ENCODE measurements at places on chromosomes 7 and 10. TPM values are rescaled to one million over a fixed set of nuclear protein-coding genes. Genes with fewer than 3 reads are reported as not detected.

- H3K4me3 ChIP-seq = no peak overlapping the region
- no peak overlapping the region for H3K27ac ChIP-seq
- H3K27me3 ChIP-seq = no peaks in the 10 kb centered on the region
- H3K36me3 ChIP-seq = no peaks in the 10 kb centered on the region
- no peaks in the 10 kb centered on the region for H3K4me1 ChIP-seq
These were observed 23.8 kb upstream of the STARD3NL start for GRCh38 chr7:38154278-38154677.

DNA sequence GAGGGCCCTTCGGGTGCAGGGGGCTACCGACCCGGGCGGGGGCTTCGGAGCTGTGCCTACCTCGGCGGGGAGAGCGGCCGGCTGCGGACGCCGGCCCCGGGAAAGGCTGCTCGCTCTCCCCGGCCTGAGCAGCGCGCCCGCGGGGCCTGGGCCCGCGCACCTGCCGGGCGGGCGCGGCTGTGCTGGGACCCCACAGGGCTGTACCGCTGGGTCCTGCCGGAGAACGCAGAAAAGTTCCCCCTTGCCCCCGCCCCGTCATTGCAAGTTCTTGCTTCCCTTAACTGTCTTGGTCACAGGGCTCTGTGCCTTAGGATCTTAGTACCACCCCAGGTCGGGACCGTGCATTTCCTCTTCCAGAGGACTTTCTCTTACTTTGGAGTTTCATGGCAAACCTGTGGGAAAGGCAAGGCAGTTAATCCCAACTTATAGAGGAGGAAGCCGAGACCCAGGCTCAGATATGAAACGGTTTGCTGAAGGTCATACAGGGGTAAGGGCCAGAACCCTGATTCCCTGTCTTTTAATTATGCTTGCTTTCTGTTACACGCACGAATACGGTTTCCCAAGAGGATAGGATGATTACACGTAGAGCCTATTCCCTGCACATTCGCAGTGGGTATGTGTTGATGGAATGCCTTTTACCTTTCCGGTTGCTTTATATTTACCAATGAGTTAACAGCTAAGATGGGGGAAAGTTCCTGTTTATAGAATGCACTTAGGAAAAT is 652 bp downstream of the PCGF5 start:
- peak; percentile 15 for DNase-seq
- H3K4me1 ChIP-seq = no peaks in the 10 kb centered on the region
- H3K27me3 ChIP-seq = no peaks in the 10 kb centered on the region
- H3K4me3 ChIP-seq = peak overlapping the region; percentile 89
- H3K36me3 ChIP-seq = no peaks in the 10 kb centered on the region
- peak overlapping the region; percentile 94 for H3K27ac ChIP-seq

EGFR gene
- 112 TPM for total RNA-seq

ZNF746 gene
- 21.0 TPM for total RNA-seq

- no peak for DNase-seq
- no peaks in the 10 kb centered on the region for H3K27me3 ChIP-seq
- no peak overlapping the region for H3K27ac ChIP-seq
- H3K4me1 ChIP-seq = no peaks in the 10 kb centered on the region
- no peak overlapping the region for H3K4me3 ChIP-seq
These were observed 56.4 kb upstream of the FAM20C start for GRCh38 chr7:135731-136645.

DNA sequence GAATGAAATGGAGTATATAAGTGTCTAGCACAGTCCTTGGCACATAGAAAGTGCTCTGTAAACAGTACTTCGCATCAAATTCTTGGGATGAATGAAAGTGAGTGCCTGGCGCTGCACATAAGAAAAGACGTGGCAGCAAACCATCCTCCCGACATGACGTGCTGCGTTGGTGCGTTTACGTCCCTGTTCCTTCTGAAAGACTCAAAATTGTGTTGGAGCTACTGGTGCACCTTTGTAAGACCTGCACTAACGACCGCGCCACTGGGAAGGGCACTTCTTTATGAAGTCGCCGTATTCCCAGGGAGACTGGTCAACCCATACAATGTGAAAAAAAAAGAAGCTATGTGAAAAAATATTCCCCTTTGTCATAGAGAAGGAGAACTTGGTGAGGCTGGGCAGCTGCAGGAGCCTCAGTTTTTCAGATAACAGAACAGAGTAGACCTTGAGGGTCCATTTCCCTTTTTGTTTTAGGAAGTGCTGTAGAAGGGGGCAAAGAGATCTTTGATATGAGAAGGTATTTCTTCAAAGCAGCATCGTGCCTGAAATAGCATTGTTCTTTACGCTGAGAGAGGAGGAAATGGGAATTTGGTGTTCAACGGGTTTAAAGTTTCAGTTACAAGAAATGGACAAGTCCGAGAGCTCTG is 91.7 kb downstream of the PTPRE start:
- DNase-seq = no peak
- no peaks in the 10 kb centered on the region for H3K4me1 ChIP-seq
- peaks cover 2% of the 10 kb centered on the region for H3K27me3 ChIP-seq
- H3K36me3 ChIP-seq = no peaks in the 10 kb centered on the region
- H3K4me3 ChIP-seq = no peak overlapping the region

IRF5 gene
- total RNA-seq = 6.0 TPM

DNA sequence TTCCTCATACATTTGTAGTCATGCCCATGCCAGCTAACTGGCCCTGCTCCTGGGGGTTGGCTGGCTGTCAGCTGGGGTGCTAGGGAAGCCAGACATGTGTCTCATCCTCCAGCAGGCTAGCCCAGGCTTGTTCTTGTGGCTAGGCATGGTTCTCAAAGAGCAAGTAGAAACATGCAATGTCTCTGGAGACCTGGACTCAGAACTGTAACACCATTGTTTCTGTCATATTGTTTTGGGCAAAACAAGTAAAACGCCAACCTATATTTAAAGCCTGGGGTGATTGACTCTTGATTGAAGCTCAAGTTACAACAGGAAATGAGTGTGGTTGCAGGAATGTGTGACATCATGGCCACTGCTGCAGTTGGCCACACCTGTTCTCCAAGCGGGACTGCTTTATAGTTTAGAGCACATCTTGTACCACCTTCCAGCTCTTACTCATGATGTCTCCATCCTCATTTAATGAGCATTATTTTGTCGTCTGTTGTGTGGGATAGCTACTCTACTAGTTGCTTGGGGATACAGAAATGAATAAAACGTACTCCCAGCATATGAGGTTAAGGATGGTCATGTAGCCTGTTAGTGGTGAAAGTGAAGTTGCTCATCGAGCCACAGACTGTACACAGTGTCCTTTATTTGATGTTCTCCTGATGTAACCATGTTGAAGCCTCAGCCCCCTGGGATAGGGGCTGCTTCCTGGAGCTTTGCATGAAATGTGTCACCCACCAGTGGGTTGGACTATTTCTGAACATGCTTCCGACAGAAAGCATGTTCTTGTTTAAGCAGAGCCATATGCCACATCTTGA is 168.4 kb downstream of the SORCS3 start:
- H3K27ac ChIP-seq = no peak overlapping the region
- H3K36me3 ChIP-seq = no peaks in the 10 kb centered on the region
- no peaks in the 10 kb centered on the region for H3K27me3 ChIP-seq
- no peaks in the 10 kb centered on the region for H3K4me1 ChIP-seq
- DNase-seq = no peak

DNA sequence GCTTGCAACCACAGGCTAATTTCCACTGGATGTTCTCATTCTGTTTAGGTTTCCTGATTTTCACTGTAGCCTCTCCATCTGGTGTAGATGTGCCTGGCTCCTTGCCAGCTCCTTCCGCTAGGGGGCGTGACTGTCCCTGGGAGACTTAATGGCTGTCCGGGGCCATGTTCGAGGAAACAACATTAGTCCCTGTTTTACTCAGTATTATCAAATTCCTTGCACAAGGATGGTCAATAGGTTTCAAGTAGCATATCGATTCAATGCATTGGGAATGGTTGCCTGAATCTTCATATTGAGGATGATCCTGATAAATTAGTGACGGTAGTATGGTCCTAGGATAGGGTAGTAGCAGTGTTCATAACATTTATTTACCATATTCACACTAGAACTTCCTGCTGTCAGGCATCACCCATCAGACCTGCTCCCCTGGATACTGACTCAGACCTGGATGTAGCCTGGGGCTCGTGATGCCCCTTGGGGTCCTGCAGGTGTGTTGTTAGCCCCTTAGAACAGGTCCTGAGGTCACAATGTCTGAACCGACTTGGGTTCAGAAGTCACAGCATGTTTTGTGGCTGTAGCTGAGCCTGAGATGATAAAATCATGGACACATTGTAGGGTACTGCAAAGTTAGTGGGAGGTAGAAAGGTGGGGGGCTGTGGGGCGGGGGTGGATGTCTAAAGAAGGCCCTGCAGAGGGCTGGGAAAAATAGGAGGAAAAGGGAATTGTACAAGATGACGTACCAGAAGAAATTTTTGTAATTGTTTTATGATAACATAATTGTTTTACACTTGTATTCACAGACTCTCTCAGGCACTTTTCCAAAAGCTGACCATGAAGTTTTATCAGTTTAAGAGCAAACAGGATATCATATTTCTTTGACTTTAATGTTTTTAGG is 8.9 kb upstream of the EXOC6 start:
- H3K36me3 ChIP-seq = no peaks in the 10 kb centered on the region
- H3K4me1 ChIP-seq = no peaks in the 10 kb centered on the region
- DNase-seq = no peak
- no peaks in the 10 kb centered on the region for H3K27me3 ChIP-seq

DNA sequence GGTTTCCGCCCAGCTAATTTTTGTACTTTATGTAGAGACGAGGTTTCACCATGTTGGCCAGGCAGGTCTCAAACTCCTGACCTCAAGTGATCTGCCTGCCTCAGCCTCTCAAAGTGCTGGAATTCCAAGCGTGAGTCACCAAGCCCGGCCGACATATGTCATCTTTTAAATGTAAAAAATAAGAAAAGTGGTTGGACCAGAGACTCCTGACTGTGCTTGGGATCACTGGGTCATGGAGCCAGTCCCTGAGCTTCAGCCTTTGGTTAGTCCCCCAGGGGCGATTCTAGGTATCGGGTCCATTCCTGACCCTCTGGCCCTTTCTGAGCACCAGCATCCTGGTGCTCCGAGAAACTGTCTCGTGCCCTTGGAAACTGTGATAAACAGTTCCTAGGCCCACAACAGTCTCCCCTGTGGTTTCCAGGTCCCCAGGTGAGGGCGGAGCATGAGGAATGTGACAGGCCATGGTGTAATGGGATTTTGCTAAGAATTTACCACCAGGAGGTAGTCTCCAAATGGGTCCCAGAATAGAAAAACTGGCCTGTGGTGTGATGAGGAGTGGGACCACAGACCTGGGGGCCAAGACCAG is 32.8 kb downstream of the UBTD1 start:
- no peaks in the 10 kb centered on the region for H3K27me3 ChIP-seq
- no peak overlapping the region for H3K27ac ChIP-seq
- DNase-seq = no peak
- no peaks in the 10 kb centered on the region for H3K4me1 ChIP-seq
- H3K4me3 ChIP-seq = no peak overlapping the region

DNA sequence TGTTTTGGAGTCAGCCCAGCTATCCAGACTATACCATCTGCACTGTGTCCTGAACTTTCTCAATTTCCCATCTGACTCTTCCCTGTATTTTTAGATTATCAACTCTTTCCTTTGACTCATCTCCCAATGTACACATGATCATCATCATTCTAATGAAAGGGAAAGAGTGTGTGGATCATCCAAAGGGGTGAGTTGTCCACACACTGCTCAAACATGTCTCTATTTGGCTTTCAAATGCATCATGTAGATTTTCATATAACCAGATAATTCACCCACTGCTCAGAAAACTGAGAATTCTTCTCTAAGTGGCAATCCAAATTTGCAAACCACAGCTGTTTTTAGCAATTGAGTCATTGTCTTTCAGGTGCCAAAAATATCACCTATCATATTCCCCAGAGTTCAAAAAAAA is 190.2 kb upstream of the HPS1 start:
- no peak overlapping the region for H3K4me3 ChIP-seq
- DNase-seq = no peak
- no peaks in the 10 kb centered on the region for H3K4me1 ChIP-seq
- H3K27me3 ChIP-seq = no peaks in the 10 kb centered on the region
- H3K36me3 ChIP-seq = no peaks in the 10 kb centered on the region

DNA sequence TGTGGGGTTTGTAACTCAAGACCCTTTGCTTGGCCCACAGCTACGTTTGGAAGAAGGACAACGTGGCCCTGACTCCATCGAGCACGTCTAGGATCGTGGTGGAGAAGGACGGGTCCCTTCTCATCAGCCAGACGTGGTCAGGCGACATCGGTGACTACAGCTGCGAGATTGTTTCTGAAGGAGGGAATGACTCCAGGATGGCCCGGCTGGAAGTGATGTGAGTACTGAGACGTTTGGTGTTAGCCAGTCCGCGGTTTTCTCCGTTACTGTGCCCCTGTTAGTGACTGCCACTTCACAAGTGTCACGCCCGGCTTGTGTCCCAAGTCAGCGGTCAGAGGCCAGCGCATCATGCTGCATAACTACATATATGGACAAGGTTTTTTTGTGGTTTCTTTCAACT is 673.3 kb downstream of the SDK1 start:
- no peak overlapping the region for H3K27ac ChIP-seq
- H3K27me3 ChIP-seq = no peaks in the 10 kb centered on the region
- H3K36me3 ChIP-seq = no peaks in the 10 kb centered on the region
- H3K4me3 ChIP-seq = no peak overlapping the region

MYPN gene
- 1.5 TPM for total RNA-seq

RAMP3 gene
- total RNA-seq = 43.5 TPM

DNA sequence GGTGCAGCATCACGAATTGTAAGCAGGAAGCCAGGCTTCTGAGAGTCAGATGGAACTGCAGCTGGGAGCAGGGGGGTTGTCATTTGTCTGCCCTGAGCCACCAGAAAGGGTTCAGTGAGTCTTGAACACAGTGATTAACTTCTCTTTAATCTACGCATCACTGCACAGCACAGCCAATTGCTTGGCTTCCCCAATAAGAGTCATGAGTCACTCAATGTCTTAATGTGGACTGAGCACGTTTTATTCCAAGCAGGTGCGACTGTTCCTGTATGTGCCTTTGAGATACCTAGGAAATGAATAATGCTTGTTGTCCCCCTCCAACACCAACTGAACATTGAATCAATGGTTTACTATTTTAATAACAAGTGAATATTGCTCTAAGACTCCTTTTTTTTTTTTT is 26.0 kb upstream of the PLEKHA1 start:
- H3K4me1 ChIP-seq = no peaks in the 10 kb centered on the region
- no peak for DNase-seq
- no peaks in the 10 kb centered on the region for H3K27me3 ChIP-seq
- no peak overlapping the region for H3K27ac ChIP-seq

GRCh38 chr10:34150103-34150502 is 665.0 kb downstream of the PARD3 start:
- H3K27me3 ChIP-seq = no peaks in the 10 kb centered on the region
- DNase-seq = no peak
- no peaks in the 10 kb centered on the region for H3K4me1 ChIP-seq
- no peaks in the 10 kb centered on the region for H3K36me3 ChIP-seq
- H3K4me3 ChIP-seq = no peak overlapping the region

GRCh38 chr10:77832238-77832637 is 94.3 kb downstream of the DLG5 start:
- no peaks in the 10 kb centered on the region for H3K4me1 ChIP-seq
- H3K27me3 ChIP-seq = no peaks in the 10 kb centered on the region

DNA sequence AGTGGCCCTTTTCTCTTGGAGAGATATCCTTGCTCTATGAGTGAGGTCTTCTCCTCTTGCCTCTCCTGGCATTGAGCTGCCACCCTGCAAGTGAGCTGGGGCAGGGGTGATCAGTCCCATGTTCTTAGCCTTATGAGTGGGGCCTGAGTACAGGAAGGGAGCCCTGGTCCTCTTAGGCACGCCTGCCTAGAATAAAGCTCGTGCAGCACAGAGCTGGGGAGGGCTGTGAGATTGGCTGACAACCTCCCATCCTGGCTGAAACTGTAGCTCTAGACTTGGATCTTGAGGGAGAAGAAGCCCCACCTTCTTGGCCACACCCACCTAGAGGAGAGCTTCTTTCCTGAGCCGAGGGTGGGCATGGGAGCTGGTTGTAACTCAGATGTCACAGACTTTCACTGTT is 305.0 kb upstream of the ZNF32 start:
- H3K36me3 ChIP-seq = no peaks in the 10 kb centered on the region
- H3K4me3 ChIP-seq = no peak overlapping the region
- no peaks in the 10 kb centered on the region for H3K27me3 ChIP-seq
- DNase-seq = no peak
- H3K4me1 ChIP-seq = no peaks in the 10 kb centered on the region
- H3K27ac ChIP-seq = no peak overlapping the region

All from prostate gland (tissue), 2 donors.